ENCODE measurements at places on chromosomes 16 and 17.

DNA sequence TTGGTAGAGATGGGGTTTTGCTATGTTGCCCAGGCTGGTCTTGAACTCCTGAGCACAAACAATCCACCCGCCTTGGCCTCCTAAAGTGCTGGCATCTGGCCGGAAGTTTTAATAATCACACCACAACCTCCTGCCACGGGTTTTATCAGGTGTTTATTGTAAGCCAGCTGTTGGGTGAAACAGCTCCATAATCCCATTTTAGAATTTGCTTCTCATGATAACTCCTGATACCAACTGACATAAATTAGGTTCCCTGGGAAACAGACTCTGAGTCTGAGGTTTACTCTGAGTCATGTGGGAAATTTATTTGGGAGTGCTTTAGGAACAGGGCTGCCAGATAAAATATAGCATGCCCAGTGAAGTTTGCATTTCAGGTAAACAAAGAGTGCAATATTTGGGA, 122.6 kb upstream of the MED13 start:
- no peak for DNase-seq

DNA sequence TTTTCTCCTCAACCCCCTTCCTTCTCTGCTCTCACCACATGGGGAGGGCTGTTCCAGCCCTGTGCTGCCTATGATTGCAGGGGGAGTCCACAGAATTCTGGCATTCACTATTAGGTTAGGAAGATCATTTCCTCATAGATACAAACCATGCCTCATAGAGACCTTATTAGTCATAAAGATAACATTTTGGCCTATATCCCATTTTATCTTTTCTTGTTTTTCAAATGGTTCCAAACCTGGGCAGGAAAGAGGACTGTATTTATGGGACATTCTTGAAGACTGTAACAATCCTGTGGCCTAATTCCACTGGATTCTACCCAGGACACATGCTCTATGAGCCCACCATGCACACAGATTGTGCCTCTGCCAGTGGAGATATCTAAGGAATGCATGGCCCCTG, 51.7 kb downstream of the ASIC2 start:
- DNase-seq: peak; percentile 25

GRCh38 chr16:47884116-47884725, 271.6 kb downstream of the ABCC12 start:
- DNase-seq: no peak

DNA sequence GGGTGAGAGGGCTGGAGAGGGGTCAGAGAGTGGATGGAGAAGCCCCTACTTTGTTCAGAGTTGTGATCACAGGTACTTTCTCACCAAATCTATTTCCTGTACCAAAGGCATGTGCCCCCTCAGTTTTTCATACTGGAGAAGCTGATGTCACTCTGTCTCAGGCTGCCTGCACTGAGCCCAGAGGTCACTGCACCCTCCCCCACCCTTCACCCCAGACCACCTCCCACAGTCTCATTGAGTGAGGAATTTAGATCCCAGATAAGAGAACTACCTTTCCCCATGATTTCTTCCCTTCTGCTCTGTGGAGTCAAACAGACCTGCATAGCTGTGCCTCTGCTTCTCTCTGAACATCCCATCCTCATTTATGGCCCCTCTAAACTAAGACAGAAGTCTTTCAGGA, 140.0 kb upstream of the IRX6 start:
- no peak for DNase-seq

GRCh38 chr16:72862090-72862489, 185.8 kb downstream of the ZFHX3 start:
- DNase-seq: no peak

GRCh38 chr17:14396547-14396946, 95.7 kb downstream of the HS3ST3B1 start:
- DNase-seq: peak; percentile 15

DNA sequence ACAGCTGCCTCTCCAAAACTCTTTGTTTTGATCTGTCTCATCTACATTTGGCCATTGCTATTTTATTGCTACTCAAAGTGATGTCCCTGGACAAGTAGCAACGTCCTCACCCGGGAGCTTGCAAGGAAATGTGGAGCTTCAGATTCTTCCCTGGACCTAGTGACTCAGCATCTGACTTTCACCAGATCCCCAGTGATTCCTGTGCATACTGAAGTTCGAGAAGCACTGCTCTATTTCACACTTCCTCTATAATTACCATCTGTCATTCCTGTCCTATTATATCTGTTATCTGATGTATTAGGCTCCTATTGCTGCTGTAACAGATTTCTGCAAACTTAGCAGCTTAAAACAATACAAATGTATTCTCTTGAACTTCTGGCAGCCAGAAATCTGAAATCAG, 28.5 kb upstream of the VAT1L start:
- no peak for DNase-seq

- no peak for DNase-seq
Measured at GRCh38 chr17:61064087-61064951, 335.3 kb upstream of the TBX2 start.

GRCh38 chr17:77957235-77957856, 1.2 kb upstream of the TNRC6C start:
- DNase-seq: peak; percentile 17

DNA sequence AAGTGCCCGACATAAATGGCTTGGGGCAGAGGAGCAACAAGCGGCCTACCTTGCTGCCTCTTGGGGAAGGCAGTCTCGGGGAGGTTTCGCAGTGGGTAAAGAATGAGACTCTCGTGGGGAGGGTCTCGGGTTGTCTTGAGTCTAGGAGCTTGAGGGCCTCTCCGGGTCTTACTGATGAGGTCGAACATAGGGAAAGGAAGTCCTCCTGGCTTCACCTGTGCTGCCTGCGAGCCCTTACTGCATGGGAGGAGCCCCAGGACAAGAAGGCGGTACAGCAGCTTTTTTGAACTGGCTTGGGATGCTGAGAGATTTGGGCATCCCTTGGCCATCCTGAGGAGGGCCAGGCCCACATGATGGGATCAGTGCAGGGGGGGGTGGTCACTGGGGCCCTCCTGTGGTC, 71.4 kb downstream of the SPECC1 start:
- DNase-seq: no peak

- DNase-seq: no peak
Measured at GRCh38 chr17:51439395-51440229, 179.3 kb downstream of the UTP18 start.

DNA sequence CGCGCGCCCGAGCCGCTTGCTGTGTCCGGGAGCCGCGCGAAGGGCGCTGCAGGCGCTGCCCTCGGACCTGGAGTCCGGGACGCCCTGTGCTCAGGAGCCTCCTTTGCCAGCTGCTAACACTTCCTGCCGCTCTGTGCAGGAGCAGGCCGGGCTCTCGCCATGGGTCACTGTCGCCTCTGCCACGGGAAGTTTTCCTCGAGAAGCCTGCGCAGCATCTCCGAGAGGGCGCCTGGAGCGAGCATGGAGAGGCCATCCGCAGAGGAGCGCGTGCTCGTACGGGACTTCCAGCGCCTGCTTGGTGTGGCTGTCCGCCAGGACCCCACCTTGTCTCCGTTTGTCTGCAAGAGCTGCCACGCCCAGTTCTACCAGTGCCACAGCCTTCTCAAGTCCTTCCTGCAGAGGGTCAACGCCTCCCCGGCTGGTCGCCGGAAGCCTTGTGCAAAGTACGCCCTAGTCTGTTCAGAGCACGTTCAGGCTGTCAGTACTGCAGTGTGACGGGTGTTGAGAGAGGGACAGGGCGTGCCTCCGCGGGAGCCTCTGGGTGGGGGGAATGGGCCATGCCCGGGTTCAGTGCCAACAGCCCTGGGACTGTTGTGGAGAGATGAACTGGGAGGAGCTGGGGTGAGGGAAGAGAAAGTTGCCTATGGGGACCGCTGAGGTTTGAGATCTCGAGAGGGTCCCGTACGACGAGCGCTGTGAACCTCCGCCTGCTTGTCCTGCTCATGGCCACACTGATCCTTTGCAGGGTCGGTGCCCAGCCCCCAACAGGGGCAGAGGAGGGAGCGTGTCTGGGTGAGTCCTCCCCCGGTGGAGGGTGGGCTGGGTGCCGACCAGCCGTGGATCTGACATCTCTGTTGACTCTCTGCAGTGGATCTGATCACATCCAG, 1.3 kb downstream of the ZNF276 start:
- peak; percentile 9 for DNase-seq

DNA sequence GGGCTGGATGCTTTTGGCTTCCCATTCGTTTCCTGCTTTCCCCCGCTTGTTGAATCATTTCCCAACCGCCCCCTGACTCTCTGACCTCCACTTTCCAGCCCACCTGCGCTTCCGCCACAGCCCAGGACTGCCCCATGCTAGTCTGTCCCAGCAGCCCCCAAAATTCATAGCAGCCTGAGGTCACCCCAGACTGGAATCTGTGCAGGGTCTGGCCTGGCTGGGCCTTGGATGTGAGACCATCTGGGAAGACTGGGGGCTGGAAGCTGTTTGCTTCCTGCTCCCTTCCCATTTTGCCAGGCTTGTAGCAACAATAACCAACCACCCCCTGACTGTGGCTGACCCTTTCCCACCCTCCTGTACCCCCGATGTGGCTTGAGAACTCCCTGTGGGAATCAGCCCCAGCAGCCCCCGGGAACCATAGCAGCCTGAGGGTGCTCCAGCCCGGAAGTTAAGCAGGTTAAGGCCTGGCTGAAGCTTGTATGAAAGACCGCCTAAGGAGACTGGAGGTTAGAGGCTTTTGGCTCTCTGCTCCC, 2290.8 kb downstream of the TP53TG3F start:
- no peak for DNase-seq

DNA sequence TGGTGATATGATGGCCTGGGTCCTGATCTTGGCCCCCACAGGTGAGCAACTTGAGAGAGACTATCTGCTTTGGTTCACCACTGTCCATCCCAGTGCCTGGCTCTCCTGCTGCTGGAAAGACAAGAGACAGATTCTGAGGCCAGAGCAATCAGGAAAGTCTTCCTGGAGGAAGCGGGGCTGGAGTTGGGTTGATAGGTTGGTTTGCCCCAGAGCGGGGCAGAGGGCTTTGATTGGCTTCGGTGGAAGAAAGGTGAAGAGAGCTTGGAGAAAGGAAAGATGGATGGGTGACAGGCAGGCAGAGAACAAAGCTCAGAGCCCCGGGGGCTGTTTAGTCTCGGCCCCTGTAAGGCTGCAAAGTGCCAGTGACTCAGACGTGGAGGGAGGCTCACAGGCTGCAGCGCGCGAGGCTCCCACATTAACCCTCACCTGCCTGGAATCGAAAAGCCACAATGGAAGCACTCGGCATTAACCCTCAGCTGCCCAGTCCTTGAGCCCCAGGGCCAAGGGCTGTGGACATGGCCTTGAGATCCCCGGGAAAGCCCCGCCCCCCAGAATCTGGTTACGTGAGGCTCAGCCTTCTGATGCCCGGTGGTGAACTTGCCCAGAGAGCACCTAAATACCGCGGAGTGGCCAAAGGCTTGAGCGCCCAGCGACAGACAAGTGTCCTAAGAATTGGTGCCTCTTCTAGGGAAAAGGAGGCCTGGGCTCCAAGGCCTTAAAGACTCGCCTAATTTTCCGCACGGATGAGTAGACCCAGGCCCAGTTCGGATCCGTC, 996 bp upstream of the CPNE2 start:
- peak; percentile 42 for DNase-seq

- DNase-seq: no peak
Measured at GRCh38 chr17:40412880-40413279, 4.8 kb downstream of the TOP2A start.

DNA sequence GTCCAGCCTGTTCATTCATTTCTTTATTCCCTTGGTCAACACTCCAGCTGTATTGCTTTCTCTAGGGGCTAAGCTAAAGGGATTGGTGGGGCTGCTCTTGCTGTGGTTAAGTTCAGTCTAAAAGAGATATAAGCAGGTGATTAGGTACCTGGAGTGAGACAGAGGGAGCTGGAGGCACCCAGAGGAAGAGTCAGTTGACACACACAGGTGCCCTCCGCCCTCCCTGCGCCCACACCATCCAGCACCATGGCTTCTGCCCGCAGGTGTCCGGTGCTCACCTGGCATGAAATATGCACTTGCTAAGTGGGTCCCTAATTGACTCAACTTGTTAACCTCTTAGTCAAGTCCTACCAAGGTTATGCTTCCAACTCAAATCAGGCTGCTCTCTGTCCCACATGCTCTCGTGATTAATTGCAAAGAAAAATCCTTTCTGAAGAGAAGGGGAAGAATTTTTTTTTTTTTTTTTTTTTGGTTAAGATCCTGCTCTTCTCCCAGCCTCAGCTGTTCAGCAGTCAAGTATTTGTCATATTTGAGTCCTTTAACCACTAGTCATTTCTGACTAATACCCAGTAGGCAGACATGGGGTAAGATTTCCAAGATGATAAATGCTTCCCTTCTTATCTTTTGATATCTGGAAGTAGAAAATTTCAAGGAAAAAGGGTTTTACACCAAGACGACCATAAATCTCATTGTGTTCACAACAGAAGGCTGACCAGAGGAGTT, 199.8 kb upstream of the WSCD1 start:
- DNase-seq: no peak

DNA sequence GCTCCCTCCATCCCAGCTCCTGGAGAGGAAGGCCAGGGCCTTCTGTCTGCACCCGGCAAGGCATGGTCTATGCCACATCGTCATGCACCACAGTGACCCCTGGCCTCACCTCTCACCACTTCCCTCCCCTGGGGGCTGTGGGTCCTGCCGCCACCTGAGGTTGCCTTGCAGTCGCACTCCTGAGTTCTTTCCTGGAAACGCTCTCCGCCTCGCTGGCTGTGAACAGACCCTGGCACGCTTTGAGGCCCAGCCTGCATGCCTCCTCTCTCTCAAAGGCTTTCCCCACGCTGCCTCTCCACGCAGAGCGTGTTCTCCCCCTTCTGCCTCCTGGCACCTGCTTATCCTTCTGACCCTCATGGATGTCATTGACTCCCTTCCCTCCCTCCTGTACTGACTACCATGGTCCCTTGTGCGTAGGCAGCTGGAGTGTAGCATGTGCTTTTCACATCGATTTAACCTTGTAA, 45.4 kb downstream of the SEC14L1 start:
- DNase-seq: no peak

DNA sequence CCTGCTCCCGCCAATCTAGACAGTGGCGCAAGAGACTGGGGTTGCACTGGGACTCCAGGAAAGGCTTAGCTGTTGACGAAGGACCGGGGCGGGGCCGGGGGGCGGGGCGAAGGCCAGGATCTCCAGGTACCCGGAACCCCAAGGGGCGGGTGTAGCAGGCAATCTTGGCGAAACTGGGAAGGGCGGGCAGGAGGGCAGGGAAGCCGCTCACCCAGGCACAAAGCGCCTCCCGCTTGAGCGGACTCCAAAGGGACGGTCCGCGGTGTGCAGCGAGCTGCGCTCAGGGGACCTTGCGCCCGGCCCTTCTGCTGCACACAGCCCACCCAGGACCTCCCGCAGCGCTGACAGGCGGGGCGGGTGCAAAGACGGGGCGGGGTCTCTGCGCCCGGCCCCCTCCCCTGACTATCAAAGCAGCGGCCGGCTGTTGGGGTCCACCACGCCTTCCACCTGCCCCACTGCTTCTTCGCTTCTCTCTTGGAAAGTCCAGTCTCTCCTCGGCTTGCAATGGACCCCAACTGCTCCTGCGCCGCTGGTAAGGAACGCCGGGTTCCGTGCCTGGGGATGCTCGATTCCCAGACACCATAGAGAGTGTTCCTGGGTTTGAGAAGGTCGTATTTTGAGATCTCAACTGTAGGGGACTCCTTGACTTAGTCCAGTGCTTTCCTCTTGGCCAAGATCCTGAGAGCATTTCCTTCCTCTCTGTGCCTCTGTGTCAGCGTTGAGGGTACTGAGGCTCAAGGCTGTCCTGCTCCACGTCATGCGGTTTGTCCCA, at the start of gene MT1F:
TSS of gene MT1F (plus strand) at position 405 of the 772 bp plus-strand sequence. CDS start at position 505, 100 bp downstream.
- DNase-seq: peak; percentile 18

- no peak for DNase-seq
Measured at GRCh38 chr16:57348327-57348726, 10.3 kb upstream of the CCL22 start.

Data from fibroblast of skin of scalp (primary cell).